IPS DF 6.9 (cell line): ENCODE measurements at places on chromosomes 16 and 17.

GRCh38 chr16:77863250-77863649, 74.9 kb downstream of the VAT1L start:
- no peak for DNase-seq

DNA sequence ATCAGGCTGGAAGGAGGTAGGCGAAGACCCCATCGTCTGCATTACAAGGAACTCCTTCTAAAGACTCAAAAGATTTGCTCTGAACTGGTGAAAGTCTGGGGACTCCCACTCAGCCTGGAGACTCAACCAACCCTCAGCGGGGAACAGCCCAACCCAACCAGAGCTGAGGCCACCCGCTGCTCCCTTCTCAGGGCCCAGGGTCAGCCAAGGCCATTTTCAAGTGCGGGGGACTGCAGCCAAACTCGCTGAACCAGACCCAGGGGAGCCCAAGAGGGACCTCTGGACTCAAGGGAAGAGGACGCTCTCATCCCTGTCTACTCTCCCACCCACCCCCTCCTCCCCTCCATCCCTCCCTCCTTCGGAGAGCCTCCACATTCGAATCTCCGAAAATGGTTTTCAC, 24.1 kb downstream of the XYLT1 start:
- no peak for DNase-seq

DNA sequence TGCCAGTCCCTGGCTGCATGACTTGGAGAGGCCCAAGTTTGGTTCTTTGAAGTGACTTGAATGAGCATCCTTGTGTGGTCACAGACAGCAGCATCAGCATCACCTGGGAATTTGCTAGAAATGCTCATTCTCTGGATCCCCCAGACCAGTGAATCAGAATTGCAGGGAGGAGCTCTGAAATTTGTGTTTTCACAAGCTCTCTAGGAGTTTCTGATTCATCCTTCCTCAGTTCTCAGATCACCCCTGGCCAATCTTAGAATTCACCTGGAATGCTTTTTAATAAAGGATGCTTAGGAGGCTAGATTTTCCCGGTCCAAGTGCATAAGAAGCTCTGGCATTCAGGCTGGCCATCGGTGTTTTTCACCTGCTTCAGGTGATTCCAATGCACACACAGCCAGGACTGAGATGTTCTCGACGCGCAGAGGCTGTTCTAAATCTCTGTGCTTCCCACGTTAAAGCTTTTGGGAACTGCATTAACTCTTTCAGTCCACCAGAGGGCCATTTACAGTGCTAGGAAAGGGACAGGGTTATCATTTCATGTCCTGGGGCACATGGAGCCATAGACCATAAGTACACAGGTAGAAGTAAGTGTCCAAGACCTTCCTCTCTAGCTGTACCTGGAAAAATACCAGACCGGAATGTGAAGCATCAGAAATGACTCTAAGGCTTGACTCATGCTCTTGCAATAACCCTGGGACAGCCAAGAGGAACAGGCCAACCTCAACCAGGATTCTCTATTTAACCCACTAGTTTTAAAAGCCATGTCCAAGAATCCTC, 85.7 kb upstream of the XYLT1 start:
- DNase-seq: no peak

- no peak for DNase-seq
These were observed 1.2 kb downstream of the HCRT start for GRCh38 chr17:42183741-42184711.

DNA sequence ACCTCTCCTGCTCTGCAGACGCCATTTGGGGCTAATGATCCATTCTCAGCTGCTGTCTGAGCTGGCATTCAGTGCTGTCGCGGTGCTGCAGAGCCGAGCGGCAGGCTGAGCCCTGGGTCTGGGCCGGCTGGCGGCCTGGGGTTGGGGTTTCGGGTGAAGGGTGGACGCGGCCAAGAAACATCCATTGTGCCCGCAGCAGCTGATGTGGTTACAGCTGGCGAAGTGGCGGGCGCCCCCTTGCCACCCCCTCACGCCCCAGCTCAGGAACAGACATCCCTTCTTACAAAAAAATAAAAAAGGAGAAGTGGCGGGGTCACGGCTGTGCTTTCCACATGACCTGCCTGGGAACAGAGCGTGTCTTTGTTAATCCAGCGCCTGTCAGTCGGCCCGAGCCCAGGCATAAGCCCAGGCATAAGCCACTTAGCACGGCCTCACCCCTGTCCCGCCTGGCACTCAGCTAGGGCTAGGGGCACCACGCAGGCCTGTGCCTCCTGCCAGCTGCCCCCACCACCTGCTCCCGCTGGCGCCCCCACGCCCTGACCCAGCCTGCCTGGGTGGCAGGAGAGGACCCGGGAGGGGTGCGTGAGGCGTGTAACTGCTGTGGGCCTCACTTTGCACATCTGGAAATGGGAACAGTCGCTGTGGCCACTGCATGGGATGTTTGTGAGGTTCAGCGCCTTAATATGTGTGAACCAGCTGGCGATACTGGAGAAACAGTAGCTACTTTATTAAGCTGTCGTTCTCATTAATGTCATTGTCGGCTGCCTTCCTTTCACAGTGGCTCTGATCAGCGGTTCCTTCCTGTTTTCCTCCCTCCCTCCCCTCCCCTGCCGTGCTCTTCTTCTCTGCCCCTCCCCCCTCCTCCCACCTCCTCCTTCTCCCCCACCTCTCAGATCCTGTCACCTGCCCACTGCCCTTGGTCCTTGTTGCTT, 197.7 kb upstream of the CIBAR2 start:
- DNase-seq: no peak

DNA sequence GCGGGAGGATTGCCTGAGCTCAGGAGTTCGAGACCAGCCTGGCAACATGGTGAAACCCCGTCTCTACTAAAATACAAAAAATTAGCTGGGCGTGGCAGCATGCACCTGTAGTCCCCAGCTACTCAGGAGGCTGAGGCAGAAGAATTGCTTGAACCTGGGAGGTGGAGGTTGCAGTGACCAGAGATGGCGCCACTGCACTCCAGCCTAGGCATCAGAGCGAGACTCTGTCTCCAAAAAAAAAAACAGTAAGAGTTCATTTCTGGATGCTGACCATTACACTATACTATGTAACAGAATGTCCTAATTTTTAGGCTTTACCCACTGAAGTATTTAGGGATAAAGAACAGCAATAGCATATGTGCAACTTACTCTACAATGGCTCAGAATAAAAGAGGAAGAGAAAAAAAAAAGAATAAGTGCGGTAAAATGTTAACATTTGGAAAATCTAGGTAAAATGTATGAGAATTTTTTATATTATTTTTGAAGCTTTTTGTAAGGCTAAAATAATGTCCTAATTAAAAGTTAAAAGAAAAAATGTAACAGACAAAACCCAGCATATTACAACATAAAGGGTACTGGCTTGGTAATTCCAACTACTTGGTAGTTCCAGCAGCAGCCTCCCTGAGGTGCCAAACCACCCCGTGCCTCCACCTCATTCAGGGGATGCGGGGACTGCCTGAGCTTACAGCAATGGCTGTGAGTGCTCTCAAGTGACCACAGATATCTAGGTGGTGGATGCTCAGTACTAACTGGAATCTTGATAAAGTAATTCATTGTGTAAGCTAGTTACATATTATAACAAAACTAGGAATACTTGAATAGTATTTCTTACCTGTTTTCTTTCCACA, 10.9 kb downstream of the COPS3 start:
- peak; percentile 16 for DNase-seq

GRCh38 chr16:87608400-87608985, 6.2 kb downstream of the JPH3 start:
- peak; percentile 58 for DNase-seq

DNA sequence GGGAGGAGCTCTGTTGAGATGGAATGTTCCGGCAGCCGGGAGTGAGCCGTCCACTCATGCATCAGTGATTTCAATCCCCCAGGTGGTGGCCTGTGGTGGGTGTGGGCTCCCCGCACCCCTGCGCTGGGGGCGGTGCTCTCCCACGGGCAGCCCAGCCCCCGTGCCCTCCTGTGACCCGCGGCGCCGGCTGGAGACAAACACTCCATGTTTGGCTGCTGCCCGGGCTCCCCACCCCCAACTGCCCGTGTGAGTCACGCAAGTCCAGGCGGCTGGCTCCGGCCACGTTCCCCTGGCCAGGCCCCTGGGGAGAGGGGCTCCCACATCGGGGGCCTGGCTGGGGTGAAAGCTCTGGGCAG, 29.4 kb downstream of the CACNA1H start:
- no peak for DNase-seq

DNA sequence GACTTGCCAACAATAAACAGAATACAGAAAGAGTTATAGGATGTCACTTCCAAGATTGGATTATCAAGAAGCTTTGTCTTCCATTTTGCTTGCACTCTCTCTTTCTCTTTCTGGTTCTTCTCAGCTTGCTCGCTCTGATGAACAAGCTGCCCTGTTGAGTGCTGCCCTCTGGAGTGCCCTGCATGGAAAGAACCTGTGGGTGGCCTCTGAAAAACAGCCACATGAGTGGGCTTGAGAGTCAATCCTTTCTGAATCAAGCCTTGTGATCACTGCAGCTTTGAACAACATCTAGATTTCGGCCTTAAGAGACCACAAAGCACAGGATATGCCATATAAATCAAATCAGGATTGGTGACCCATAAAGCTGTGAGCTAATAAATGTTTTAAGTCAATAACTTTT, 185.1 kb downstream of the KIF2B start:
- DNase-seq: no peak

DNA sequence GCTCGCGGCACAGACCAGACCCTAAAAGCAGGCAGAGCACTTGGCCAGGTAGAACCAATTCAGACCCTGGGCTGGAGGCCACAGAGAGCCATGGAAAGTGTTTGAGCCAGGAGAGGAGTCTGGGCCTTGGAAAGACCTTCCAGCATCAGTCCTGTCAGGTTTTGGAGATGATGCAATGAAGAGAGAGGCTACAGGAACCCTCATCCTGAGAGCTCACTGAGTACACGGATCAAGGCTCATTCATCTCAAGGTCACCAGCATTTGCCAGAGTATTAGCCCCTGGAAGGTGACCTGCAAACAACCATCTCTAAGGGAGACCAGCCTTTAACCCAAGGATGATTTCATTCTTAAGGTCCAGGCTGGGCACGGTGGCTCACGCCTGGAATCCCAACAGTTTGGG, 27.8 kb downstream of the TLE7 start:
- no peak for DNase-seq

DNA sequence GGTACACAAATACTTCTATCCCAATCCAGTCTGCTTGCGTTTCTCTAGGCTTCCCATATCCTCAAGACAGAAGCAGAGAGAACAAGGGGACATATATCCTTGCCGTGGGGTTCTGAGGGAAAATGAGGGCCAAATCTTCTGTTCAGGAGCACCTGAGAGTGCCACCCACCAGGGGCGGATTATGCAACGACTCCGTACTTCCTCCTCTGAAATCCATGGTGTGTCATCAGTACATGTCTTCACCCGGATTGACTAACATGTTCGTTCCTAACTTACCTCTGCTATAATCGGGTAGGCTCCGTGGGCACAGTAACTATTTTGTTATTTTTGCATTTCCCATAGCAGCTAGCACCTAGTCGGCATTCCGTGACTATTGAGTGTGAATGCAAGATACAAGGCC, 7.8 kb upstream of the ZNF200 start:
- DNase-seq: no peak

DNA sequence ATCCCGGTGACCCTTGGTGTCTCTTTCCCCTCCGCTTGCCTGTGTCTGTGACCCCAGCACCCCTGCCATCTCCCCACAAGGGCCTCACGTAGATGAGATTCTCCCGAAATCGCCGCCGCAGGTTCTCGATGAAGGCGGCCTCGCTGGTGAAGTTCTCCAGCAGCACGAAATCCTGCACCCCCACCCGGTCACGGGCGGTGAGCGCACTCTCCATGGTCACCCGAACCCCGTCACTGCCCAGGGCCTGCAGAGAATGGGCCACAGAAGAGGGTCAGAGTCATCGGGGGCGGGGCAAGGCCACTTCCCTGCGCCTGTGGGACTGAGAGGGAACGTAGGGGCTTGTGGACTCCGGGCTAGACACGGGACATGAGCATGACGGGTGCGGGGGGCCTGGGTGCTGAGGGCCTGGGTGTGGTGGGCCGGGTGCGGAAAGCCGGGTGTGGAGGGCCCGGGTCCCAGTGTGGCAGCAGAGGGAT, 8.4 kb downstream of the MYO1C start:
- no peak for DNase-seq

- DNase-seq: no peak
These were observed 13.4 kb upstream of the SUPT4H1 start for GRCh38 chr17:58365185-58365979.

DNA sequence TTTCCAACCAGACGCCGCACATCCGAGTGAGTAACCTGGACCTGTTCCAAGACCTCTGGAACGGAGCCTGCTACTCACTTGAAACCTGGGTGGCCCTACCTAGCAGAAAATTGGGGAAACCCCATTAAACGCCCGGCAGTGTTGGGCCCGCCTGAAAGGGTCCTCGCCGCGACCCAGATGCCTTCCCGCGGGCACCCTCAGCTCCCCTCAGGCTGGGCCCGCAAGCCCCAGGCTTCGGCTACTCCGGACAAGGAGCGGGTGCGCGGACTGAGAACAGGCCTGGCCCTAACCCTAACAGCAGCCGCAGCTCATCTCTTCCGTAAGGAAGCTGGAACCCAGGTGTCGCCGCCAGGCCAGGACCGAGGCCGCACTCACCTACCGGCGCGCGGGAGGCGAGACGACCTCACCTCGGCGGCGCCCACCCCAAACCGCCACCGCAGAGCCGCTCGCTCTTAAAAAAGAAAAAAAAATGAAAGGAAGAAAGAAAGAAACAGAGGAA, 344 bp downstream of the PSME3IP1 start:
- no peak for DNase-seq

DNA sequence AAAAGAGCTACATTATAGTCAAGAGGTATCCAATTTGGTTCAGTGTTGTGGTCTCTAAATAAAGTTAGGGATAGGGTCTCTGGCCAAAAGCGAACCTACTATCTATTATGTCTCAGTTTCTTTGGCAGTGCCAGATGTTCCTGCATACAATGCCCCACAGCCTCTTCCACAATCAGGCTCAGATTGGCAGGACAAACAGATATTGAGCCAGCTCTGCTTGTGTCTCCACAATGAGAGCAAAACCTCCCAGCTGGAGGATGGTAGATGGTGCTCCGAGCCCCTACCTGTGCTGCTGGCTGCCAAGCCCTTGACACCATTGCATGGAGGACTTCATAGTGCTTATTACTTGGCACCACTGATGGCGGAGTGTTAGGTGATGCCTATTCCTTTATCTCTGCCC, 19.7 kb downstream of the PHAF1 start:
- DNase-seq: no peak

GRCh38 chr16:4160658-4161430, 44.6 kb upstream of the ADCY9 start:
- no peak for DNase-seq

- no peak for DNase-seq
These were observed 82.3 kb downstream of the MARCHF10 start for GRCh38 chr17:62725791-62726249.

- DNase-seq: no peak
These were observed 30.5 kb upstream of the LGALS9 start for GRCh38 chr17:27600471-27600870.

GRCh38 chr17:50621574-50622031, 13.1 kb upstream of the ABCC3 start:
- DNase-seq: no peak

GRCh38 chr17:82350182-82351030, 8.6 kb upstream of the TEX19 start:
- DNase-seq: no peak
